ENCODE measurements at places on chromosomes 5 and 9.
A peak's percentile ranks its signal among the peaks of the same experiment; 100 is the strongest.

DNA sequence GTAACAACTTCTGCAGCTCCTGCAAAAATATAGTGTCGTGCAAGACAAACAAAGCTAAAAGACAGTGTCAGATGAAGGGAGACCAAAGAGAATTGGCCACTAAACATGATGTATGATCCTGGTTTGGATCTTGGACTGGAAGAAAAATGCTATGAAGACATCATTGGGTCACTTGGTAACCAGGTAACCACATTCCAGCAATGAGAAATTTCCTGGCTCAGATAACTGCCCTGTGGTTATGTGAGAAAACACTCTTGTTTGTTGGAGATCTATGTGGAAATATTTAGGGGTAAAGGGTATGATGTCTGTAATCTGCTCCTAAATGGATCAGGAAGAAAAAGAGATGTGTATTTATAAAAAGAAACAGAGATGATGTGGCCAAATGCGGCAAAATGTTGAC is 45.5 kb upstream of the ANKRD33B start:
- DNase-seq: no peak

- DNase-seq: no peak
Measured at GRCh38 chr5:144315994-144316634, 145.4 kb downstream of the KCTD16 start.

DNA sequence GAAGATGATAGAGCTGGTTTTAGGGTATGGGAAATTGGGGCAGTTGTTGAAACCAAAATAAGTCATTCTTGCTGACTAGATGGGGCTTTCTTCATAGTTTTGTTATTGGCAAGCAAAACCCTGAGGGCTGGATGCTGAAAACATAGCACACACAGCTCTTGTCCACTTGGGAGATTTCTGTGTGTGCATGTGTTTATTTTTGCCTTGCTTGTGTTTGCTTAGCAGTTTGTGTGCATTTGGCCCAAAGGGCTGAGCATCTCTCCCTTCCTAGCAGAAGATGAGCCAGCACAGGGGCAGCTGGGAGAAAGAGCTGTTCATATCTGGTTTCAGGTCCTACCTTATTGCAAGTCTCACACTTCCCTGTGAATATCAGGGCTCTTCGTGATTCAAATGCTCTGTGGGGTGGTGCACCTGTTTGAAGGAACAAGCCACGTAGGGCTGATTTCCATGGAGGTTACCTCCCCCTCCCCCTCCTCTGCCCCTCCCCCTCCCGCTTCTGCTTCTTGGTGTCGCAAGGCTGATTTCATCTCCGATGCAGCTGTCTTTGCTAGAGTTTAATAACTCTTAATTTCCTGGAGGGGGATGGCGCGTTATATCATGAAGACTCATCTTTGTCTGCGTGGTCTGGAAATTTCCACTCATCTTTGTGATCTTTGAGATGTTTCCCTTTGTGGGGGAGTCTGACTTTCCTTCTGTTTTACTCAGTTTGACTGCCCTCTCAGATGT is 296.5 kb downstream of the ARHGAP26 start:
- no peak for DNase-seq

DNA sequence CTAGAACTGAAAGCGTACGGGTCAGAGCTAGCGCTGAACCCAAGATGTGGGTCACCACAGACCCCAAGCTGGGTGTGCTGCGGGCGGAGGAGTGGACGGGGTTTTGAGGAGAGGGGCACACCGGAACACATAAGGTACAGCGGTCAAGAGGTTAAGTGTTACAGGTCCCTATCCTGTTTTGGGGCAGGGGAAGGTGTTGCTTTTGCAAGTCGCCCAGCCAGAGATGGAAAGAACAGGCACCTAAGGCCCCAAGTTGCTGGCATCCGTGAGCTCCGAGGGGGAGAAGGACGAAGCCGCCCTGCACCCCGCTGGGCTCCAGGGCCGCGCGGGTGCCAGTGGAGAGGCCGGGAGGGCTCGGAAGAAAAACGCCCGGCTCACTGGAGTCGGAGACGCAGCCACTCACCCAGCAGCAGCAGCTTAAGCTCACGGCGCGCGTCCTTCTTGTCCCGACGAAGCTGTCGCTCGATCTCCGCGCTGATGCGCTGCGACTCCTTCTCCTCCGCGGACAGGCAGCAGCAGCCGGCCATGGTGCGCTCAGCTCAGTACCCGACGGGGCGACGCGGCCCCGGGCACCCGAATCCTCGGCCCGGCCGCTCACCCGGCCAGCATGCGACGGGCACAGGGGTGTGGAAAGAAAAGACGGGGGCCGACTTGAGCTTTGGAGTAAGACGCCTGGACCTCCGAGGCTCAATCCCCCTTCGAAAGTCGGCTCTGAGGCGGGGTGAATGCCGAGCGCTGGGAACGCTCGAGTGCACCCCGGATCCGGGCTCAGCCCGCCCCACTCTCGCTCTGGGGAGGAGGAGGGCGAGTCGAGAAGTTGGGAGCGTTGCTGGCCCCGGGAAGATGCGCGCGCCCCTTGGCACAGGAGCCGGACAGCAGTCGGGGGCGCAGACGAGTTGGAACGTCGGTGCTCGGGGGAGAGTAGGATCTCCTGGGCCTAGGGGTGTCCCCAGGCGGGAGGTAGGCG is 572 bp downstream of the GNA14 start:
- peak; percentile 57 for DNase-seq

- no peak for DNase-seq
Measured at GRCh38 chr9:134678666-134679443, 37.3 kb downstream of the COL5A1 start.

DNA sequence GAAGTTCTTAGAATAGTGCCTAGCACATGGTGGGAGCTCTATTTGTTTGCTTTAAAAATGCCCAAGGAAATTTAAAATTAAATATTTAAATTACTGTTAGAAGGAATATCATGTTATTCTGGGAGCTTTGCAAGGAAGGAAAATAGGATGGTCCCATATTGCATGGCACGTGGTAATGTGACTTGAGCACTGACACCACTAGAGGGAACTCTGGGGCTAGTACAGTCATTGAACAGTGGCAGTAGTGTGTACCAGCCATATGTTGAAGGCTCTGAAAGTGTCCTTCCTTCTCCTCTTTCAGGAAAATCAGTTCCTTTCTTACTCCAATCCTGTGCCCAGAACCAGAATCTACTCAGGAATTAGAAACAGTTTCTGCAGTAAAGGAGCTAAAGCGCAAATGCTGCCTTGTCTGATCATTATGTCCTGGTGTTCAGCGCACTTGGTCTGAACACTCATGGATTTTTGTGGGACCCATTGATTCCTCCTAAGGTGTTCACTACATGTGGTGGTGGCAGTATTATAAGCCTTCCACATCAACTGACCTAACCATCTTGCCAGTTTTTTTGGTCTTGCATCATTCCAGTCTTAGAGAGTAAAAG is 54.1 kb downstream of the GDA start:
- DNase-seq: peak; percentile 26

- peak; percentile 28 for DNase-seq
Measured at GRCh38 chr5:103808464-103809106, 246.0 kb upstream of the NUDT12 start.

DNA sequence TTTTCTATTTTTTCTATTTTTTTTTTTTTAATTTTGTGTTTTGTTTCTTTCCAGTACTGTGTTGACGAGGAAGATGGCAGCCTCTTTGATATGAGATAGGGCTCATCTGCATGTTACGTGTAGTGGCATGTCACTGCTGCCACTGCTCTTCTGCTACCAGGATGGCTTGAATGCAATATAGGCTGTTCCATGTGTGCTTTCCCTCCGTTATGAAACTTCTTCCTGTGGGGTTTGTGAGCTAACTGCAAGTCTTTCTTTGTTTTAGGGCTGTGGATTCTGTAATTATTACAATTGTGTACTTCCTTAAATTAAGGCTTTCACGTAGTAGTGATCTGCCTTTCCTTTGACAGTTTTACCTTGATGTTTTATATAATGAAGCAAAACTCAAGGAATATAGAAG is 184.6 kb downstream of the KDM4C start:
- DNase-seq: no peak

- DNase-seq: no peak
Measured at GRCh38 chr9:14403081-14403480, 89.1 kb upstream of the NFIB start.

DNA sequence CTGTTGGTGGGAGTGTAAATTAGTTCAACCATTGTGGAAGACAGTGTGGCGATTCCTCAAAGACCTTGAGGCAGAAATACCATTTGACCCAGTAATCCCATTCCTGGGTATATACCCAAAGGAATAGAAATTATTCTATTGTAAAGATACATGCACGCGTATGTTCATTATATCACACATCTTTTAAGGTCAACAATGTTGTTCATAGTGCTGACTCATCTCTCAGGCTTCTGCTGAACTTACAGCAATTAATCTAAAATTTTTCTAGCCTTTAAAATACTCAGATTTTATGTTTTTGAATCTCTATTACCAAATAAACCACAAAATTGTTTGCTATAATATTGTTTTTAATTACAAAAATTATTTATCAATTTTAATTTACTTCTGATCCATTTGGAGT is 38.8 kb upstream of the ZNF618 start:
- no peak for DNase-seq

- no peak for DNase-seq
Measured at GRCh38 chr9:18233776-18234445, 240.0 kb upstream of the ADAMTSL1 start.

DNA sequence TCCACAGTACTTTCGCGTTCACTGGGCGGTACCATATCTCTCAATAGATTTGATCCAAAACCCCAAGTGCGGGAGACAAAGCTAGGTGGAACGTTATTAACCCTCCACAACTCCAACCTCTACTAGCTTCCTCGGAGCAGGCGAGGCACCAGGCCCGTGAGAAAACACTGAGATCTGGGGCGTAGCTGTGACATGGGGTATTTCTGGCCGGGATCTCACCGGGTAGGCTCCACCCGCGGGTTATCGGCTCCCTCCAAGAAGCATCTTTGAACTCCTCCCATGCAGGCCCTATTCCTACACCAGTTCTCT is 350 bp upstream of the SLC25A46 start:
- DNase-seq: no peak

DNA sequence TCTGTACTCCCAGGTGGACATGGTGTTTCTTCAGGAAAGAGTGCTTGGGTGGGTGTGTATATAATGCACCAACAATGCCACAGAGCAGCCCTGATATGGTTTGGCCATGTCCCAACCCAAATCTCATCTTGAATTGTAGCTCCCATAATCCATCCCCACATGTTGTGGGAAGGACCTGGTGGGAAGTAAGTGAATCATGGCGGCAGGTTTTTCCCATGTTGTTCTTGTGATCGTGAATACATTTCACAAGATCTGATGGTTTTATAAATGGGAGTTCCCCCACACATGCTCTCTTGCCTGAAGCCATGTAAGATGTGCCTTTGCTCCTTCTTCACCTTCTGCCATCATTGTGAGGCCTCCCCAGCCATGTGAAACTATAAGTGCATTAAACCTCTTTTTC is 158.5 kb downstream of the NR3C1 start:
- DNase-seq: no peak

- no peak for DNase-seq
Measured at GRCh38 chr9:93308158-93308602, 124.2 kb downstream of the WNK2 start.

DNA sequence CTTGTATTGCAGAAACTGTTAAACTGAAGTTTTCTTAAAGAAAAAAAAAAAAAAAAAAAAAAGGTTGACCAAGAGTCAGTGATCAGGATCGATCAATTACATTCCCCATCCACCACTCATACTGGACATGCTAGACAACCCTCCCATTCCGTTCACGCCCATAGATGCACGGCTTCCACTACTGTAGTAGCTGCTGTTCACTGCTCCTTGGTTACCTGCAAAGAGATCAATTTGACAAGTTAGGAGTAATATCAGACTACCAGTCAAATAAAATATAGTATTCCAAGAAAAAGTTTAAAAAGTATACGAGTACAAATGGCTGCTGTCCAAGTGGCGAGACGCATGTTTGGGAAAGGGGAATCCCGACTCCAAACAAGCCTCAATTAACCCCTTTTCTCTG is 8.7 kb downstream of the HNRNPH1 start:
- no peak for DNase-seq

- no peak for DNase-seq
Measured at GRCh38 chr5:135880801-135881200, 14.8 kb downstream of the IL9 start.

DNA sequence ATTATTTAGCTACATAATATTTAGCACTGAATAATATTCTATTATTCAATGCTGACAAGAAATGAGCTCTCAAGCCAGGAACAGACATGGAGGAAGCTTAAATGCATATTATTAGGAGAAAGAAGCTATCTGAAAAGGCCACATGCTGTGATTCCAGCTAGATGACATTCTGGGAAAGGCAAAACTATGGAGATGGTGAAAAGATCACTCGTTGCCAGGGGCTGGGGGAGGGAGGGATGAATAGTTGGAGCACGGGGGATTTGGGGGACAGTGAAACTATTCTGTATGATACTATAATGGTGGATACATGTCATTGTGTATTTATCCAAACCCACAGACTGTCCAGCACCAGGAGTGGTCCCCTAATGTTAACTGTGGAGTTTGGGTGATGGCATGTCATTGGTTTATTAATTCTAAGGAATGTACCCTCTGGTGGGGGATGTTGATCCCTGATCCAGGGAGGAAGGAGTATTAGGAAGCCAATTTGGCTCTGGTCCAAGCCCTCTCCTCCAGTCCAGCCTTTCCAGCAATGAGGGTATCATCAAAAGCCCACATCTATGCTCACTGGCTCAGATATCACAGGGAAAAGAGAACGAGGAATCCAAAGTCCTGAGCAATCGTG is 162.5 kb downstream of the COL23A1 start:
- no peak for DNase-seq

GRCh38 chr9:121652021-121652837 is 795 bp downstream of the DAB2IP start:
- peak; percentile 36 for DNase-seq

GRCh38 chr5:159650803-159651202 is 265.5 kb upstream of the ADRA1B start:
- DNase-seq: no peak

DNA sequence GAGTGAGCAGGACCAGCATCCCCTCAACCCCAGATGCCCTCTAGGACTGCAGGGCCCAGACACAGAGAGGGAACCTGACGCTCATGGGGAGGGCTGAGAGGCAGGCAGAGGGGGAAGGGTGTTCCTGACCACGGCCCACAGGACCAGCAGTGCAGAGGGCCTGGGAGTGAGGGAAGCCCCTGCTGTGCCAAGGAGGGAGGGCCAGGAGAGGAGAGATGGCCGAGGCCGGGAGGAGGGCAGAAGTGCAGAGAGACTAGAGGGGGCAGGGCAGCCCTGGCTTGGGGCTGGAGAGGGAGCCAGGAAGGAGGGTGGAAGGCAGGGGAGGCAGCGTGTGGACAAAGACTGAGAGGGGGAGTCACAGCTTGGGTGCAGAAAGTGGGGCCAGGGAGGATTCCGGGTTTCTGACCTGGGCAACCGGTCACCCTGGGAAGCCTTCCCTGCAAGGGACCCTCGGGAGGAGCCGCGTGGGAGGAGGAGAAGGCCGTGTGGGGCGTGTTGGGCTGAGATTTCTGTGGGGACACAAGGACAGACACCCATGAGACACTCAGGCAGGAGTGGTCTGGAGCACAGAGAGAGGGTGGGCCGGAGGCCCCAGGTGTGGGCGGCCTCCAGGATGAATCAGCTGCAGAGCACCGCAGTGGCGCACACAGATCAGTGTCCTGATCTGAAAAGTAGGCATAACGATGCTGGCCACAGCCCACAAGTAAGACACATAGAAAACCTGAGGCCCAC is 117.5 kb downstream of the ADAMTS2 start:
- peak; percentile 30 for DNase-seq
